NCI-H510A treated with DMSO at 0.1 percent for 48 hours (cell line): ENCODE measurements at places on chromosomes 5 and 9.

GRCh38 chr9:107557236-107557990 lies 67.8 kb upstream of the KLF4 start:
- no peak for DNase-seq

GRCh38 chr9:132809677-132810271 lies 68.3 kb downstream of the AK8 start:
- no peak for DNase-seq

GRCh38 chr5:142222225-142222865 lies 102.5 kb downstream of the SPRY4 start:
- DNase-seq, result no peak

GRCh38 chr5:166013415-166013814 lies 2278.0 kb upstream of the WWC1 start:
- DNase-seq, result no peak

DNA sequence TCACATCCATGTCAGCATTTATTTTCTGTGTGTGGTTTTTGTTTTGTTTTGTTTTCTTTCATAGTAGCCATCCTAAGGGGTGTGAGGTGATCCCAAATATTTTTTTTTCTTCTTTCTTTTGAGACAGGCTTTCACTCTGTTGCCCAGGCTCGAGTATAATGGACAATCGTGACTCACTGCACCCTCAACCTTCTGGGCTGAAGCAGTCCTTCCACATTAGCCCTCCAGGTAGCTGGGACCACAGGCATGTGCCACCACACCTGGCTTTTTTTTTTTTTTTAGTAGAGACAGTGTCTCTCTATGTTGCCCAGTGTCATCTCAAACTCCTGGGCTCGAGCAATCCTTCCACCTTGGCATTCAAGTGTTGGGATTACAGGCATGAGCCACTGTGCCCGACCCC lies 59.1 kb downstream of the CDC42SE2 start:
- no peak for DNase-seq

- DNase-seq, result no peak
Observed at GRCh38 chr9:78370991-78371390, 74.1 kb downstream of the PSAT1 start.
